ENCODE measurements at places on chromosomes 1 and 21.

DNA sequence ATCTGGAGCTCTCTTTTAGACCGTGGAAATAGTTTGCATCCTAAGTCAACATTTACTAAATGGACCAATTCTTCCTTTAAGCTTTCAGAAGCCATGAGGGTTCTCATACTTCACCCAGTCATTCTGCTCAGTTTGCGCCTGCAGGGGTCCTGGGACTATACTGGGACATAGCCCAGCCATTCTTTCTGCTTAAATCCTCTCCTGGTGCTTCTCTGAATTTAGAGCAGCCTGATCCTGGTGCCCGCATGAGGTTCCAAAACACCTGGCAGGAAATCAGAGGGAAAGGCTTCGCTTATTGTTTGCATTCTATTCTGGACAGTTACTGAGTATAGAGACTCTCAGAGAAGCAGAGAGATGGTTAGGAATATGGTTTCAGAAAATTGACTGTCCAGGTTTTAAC lies 27.0 kb downstream of the TNN start:
- DNase-seq = no peak

DNA sequence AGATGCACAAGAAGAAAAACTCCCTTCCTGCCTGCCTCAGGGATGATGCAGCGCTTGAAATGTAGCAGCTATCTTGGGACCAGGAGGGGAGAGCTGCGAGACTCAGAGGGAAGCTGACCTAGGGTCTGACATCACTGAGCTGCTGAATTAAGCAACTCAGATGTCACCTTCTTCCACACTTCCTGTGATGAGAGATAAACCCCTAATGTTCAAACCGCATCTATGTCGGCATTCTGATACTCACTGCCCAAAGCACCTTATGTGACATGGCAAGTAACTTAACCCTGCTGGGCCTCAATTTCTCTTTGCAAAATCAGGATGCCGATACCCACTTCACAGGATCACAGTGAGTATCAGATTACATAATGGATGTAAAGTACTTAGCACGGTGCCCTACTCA lies 9.1 kb upstream of the AK2 start:
- no peak for DNase-seq

DNA sequence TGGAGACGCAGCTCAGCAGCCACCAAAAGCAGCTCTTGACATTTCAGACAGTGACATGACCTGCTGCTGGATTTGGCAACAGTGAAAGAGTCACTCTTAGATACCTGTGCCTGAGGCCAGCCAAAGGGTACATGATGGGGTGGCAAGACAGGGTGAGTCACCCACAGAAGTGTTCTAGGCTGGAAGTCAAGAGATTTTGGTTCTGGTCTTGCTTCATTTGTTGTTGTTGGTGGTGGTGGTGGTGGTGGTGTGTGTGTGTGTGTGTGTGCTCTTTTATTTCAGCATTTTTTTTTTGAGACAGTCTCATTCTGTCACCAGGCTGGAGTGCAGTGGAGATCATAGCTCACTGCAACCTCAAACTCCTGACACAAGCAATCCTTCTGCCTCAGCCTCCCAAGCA lies 25.8 kb downstream of the SHISAL2A start:
- no peak for DNase-seq

DNA sequence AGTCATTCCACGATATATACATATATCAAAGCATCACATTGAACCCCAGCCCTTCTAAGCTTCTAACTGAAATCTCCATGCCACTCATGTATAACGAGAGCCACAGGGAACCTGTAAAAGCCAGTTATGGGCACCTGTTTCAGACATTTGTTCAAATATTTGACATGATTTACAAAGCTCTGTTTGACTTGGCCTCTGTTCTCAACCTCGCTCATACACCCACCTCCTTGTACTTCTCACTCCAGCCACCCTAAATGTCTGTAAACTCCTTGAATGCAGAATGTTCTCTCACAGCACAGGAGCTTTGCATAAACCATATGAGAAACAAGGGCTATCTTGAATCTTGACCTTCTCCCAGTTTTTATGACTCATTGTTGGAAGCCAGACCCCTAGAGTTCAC lies 36.9 kb upstream of the CD2 start:
- no peak for DNase-seq

DNA sequence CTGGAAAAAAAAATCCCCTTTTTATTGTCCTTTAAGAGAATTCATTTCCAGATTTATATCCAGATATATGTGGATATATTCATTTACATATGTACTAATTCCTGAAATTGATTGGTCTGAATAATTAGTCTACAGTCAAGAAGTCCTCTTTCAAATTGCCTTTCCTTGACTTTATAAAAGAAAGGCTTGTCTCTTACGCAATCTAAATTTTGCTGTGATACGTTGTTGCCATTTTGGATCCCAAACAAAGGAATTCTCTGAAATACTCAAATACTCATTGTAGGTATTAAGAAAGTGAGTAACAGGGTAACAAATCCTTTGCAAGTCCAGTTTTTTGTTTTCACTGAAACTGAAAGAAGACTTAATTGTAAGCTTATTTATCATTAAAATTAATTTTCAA lies 136.9 kb upstream of the KIAA1614 start:
- DNase-seq = no peak

Measured in lower lobe of right lung (tissue), 2 donors.